ENCODE measurements at places on chromosomes 2 and 18.

GRCh38 chr2:120759543-120760331 lies 24.1 kb downstream of the GLI2 start:
- no peak for DNase-seq

DNA sequence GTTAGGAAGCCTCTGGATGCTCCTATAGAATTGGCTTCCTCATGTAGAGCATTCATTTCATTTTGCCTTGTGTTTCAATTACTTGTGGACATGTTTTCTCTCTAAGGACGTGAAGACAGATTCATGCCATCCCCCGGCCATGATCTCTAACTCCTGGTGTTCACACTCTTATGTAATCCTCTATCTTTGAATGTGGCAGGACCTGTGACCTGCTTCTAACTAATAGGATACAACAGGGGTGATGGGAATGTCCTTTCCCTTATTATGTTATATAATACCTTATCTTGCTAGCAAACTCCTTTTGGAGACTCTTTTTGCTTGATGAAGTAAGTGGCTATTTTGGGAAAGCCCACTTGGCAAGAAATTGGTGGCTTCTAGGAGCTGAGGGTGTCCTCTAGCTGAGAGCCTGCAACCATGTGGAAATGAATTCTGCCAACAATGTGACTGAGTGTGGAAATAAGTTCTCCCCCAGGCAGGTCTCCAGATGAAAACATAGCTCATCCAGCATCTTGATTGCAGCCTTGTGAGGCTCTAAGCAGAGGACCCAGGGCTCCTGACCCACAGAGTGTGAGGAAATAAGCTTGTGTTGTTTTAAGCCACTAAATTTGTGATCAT lies 13.8 kb downstream of the DPYSL5 start:
- DNase-seq: no peak

DNA sequence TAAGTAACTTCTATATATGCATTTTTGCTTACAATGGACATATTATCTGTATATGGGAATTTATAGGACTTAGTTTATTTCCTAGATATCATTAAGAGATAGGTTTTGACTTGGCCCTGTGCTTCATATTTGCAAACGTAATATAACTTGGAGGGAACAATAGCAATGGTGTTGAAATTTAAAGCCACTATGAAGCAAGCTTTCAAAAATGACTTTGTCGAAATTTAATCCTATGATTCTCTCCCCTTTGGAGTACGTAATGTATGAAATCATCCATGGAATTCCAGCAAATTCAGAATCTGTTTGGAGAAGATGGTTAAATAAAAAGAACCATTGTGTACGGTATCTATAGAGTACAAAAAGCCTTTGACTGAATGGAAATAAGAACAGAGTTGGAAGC lies 486.3 kb downstream of the ARHGAP15 start:
- DNase-seq: no peak

DNA sequence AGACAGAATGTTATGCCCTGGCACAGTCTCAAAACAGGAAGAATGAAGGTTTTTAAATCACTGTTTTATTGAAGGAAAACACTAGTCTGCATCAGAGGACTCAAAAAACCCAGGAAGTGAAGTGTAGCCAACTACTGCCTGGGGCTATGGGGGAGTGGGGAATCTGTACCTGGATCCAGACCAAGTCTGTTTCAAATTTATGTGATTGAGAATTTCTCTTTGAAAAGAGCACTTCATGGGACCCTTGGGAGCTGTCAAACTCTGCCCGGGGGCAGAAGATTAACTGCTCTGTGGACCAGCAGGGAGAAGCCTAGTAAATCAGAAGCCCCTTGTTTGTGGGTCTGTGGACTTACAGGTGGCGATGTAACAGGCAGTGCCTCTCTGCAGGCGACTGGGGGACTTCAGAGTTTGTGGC lies 45.3 kb upstream of the TANC1 start:
- no peak for DNase-seq

- DNase-seq: peak; percentile 96
Measured at GRCh38 chr2:70086838-70087701, at the start of gene PCBP1. Gene PCBP1 (plus strand): TSS chr2:70087477. CDS start chr2:70087744, 267 bp downstream.

GRCh38 chr2:222404151-222404905 lies 20.0 kb upstream of the SGPP2 start:
- DNase-seq: no peak

DNA sequence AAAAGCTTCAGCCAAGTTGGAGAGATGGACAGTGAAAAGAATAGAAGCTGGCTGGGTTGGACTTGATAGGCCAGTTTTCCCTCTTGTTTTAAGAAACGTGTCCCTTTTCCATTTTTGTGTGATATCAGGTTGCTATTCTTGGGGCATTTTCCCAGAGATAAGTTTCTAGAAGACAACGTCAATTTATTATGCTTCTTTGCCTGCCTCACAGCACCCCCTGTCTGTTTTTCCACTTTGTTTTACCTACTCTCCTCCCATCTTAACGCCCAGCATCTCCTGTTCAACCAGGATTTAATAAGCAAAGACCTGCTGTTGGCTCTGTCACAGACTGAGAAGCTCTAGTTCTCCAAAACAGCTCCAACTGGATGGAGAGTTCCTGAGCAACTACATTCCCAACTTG lies 317.8 kb upstream of the ZNF521 start:
- DNase-seq: no peak

DNA sequence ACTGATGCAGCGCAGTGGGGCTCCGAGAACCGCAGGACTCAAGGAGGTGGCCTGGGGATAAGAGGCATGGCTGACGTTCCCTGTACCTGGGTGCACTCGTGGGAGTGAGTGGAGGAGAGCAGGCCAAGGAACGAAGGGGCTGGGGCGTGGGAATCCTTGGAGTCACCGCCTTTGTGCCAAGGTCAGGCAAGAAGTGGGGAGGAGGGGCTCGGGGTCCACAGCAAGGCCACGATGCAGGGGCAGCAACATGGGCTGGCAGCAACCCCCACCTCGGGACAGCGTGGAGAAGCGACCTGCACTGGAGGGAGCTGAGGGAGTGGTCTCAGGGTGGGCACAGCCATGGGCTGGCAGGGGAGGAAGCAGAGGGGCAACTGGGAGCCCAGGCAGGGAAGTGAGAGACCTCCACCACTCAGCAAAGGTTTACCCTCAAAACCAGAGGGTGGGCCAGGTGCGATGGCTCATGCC lies 18.6 kb downstream of the ARID5A start:
- no peak for DNase-seq

DNA sequence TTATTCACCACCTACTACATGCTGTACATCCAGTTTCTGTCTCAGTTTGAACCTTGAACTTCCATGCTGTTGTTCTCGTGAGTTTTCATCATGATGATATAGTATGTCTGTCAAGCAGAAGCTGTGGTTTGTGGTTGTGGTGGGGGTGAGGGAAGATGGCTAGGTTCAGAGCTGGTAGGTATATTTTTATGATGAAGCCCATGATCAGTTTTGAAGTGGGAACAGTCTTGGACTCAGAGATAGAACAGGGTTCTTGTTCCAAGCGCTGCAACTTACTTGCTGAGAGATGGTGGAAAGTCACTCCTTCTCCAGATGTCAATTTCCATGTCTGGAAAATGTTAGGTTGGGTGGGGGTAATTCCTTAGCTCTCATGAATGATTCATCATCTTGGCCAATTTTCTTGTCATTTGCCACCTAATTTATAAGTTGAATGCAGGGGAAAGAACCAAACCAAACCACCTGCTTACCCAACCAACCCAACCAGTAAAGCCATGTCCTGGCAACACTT lies 21.6 kb downstream of the PMAIP1 start:
- peak; percentile 94 for DNase-seq

- no peak for DNase-seq
Measured at GRCh38 chr2:42835577-42836371, 43.4 kb upstream of the HAAO start.

DNA sequence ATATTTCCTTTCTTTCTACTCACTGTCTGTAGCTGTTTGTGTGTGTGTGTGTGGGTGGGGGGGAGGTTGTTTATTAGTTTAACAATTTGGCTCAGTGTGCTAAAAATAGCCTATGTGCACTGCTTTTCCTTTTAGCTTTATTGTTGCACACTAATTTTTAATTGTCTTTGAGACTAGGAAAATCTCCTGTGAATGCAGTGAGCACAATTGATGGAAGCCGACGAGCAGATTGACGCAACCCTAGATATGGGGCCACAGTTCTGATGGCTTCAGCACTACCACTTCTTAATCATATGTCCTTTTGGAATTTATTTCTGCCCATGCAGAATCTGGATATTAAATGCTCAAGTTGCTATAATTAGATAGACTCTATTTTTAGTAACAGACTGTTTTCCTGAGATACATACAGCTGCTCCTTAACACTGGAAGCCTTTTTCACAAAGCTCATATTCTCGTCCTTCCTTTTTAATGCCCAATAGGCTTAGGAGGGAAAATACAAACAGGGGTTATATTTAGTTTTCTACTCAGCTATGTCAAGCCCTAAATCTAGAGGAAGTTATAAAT lies 109.1 kb downstream of the IRS1 start:
- no peak for DNase-seq

- no peak for DNase-seq
Measured at GRCh38 chr2:128271911-128272600, 46.6 kb downstream of the HS6ST1 start.

- no peak for DNase-seq
Measured at GRCh38 chr2:214706986-214707385, 102.5 kb downstream of the BARD1 start.
